ENCODE measurements at places on chromosomes 2 and 18.

DNA sequence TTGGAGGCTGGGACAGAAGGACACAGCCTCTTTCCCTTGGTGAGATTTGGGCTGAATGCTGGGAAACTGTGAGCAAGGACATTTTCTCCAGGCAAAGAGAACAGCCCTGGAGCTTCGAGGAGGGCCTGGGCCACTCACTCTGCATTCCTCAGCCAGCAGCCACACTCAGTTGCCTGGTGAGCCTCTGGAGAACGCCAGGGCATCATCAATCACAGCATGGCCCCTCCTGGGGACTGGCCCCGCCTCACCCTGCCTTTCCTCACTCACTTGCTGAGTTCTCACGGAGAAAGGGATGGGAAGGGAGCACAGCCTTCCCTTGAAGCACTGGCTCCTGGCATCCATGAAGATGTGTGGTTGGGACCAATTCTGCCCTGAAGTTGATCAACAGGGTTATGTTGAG, 55.0 kb downstream of the APOB start:
- no peak for DNase-seq

DNA sequence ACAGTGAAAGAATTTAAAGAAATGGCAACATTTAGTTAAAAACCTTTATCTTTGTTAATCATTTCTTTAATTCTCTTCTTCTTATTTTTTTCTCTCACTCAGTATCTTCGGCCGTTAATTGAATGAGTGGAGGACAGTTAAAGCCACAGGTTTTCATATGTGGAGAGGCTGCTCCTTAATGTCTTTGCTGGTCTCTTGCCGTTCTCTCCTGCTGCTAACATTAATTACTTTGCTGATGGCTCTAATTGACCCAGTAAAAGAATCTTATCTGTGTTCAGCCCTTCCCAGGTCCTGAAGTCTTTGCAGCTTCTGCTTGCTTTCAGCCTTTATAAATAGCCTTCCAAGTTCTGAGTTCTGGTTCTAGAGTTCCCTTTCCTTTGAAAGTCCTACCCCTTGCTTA, 77.1 kb downstream of the ADAM23 start:
- no peak for DNase-seq

DNA sequence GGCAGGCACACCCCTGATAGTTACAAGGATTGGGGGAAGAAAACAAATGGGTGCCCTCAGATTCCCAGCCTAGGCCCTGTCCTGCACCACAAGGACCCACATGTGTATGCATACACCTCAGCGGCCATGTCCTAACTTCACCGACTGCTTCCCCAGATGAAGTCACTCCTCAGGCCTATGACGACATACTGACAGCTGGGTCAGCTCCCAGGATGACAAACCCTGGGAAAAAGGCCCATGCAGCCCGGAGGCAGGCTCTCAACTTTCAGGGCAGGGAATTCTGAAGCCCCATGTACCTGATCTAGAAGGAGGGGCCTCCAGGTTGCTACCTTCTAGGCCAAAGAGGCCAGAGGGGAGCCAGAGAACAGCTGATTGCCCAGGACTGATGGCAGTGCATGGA, 11.0 kb upstream of the PLEKHM3 start:
- no peak for DNase-seq

- no peak for DNase-seq
Observed at GRCh38 chr18:4256766-4257417, 198.2 kb downstream of the DLGAP1 start.

GRCh38 chr2:189609423-189609816, 28.8 kb upstream of the SLC40A1 start:
- peak; percentile 80 for DNase-seq

GRCh38 chr2:226885769-226886435, 50.0 kb downstream of the RHBDD1 start:
- DNase-seq: no peak

DNA sequence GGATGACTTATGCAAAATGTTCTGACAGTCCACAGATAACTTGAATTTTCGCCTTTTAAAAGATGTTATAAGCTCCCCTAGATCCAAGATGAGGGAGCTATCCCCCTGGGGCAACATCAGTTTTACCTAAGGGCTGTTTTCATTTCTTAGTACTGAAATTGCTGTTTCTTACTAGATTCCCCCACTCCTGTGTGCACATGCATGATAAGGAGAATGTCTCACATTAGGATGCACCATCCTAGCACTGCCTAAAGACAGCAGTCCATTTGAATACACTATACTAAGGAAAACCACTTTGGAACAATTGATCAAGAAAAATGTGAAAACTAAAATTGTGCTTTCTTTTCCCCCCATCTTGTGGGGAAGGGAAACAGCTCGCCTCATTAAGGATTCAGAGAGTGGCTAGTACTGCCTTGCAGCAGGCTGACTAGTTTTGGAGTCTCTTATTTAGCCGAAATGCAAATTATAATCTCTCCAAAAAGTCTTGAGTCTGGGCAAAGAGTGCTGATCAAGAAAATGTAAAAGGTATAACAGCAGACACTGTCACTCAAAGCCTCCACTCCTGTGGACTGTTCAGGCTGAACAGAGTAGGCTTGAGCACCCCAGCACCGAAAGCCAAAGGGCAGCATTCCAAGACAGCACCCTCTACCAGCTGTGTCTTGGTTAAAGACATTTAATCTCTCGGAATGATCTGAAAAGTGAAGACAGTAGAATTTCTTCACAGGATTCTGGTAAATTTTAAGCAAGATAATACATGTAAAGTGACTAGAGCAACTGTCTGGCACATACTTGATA, 65.0 kb downstream of the ZNF385B start:
- DNase-seq: no peak

GRCh38 chr2:63842149-63843061, 709 bp downstream of the UGP2 start:
- DNase-seq: peak; percentile 63

Measured in bronchial epithelial cell (primary cell).